ENCODE measurements at places on chromosomes 7 and 10. TPM values are rescaled to one million over a fixed set of nuclear protein-coding genes. Genes with fewer than 3 reads are reported as not detected.

- DNase-seq = no peak
These were observed 89.4 kb downstream of the CTBP2 start for GRCh38 chr10:125071008-125071407.

EN2 gene
- total RNA-seq = not detected

PDK4 gene
- total RNA-seq = 1.1 TPM

ELFN1 gene
- total RNA-seq = not detected

Measured in M059J (cell line).